Osteoblast (primary cell): ENCODE measurements at places on chromosomes 13 and 19. TPM values are rescaled to one million over a fixed set of nuclear protein-coding genes. Genes with fewer than 3 reads are reported as not detected.
A peak's percentile ranks its signal among the peaks of the same experiment; 100 is the strongest.

DNA sequence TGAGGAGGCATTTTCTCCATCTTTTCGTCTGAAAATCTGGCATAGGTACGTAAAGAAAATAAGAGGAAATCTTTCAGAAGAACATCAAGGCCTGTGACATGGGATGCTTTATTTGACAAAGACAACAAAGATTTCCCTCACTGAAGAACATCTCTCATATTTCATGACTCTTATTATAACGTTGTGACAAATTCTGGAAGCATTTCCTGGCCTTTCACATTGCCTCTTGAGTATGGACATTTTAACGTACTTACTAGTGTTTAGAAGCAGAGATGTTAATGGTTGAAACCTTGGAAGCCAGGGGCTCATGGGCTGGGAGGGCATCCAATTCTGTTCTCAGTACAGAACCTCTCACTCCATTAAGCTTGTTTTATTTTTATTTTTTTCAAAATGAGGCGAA lies 210.8 kb downstream of the DCT start:
- no peaks in the 10 kb centered on the region for H3K27me3 ChIP-seq
- H3K27ac ChIP-seq = no peak overlapping the region
- H3K36me3 ChIP-seq = no peaks in the 10 kb centered on the region
- H3K4me3 ChIP-seq = no peak overlapping the region
- peak; percentile 84 for DNase-seq

DNA sequence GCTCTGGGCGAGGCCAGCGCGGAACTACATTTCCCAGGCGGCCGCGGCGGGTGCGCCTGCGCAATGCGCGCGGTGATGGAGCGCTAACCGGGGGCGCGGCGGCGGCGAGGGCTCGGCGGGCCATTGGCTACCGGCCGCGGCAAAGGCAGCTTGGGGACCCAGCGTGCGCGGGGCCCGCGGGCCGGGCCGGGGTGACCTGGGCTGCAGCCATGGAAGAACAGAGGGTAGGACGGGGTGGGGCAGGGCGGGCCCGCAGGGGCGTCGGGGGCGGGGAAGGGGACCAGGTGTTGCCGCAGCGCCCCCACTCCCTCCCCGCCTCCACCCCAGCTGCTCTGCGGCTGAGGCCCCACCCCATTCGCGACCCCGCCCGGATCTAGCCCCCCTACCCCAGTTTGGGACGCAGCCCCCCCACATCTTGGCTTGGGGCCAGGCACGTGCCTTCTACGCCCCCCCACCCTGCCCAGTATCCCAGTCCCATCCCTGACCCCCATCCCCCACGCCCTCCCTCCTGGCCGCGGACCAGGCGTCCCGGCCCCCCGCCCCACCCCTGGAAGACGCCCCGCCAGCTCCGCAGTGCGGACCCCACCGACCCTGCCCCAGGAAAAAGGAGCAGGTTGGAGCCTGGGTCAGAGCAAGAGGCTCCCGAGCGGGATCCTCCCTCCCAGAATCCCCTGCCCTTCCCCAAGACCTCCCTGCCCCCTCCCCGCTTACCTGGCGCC lies at the start of gene FSD1:
TSS of gene FSD1 (plus strand) at position 61 of the 719 bp plus-strand sequence. CDS start at position 210, 149 bp downstream.
- no peak within 1 kb of the TSS for H3K27ac ChIP-seq
- no peaks in the 10 kb centered on the region for H3K4me1 ChIP-seq
- DNase-seq = peak; percentile 99
- H3K36me3 ChIP-seq = no peaks in the 10 kb centered on the region

DNA sequence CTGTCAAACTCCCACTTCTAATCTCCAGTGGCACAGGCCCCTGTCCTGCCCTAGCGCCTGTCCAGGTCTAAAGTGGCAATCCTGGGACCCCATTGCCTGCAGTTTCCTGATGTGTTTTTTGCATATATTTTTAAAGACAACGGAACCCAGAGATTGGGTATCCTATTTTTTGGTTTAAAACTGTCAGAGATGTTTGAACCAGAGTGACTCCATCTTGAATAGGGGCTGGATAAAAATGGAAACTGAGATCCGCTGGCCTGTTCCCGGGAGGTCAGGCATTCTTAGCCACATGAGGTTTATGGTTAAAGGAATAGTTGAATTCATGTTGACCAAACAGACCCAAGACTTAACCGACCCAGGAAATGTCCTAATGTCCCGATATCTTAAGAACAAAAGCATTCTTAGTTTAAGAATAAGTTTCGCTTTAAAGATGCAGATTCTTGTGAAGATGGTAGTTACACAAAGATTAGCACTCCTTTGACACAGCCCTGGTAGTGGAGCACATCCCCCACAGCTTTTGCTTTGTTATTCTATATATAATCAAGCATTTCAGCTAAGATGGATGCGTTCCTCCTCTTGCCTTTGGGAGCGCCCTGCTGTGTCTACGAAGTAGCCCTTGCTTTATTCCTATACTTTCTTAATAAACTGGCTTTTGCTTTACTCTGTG lies 332.1 kb downstream of the UQCRFS1 start:
- no peak for DNase-seq
- no peaks in the 10 kb centered on the region for H3K4me1 ChIP-seq
- H3K27ac ChIP-seq = no peak overlapping the region
- no peaks in the 10 kb centered on the region for H3K36me3 ChIP-seq
- H3K4me3 ChIP-seq = no peak overlapping the region

Gene ALOX5AP
- total RNA-seq = 0.29 TPM in 1 of 2 replicates, not detected in the other

GRCh38 chr19:35015270-35015953 lies 14.9 kb upstream of the SCN1B start:
- H3K4me1 ChIP-seq = no peaks in the 10 kb centered on the region
- H3K27me3 ChIP-seq = no peaks in the 10 kb centered on the region
- H3K27ac ChIP-seq = no peak overlapping the region
- H3K4me3 ChIP-seq = no peak overlapping the region
- peak; percentile 96 for DNase-seq
- peaks cover 67% of the 10 kb centered on the region for H3K36me3 ChIP-seq

DNA sequence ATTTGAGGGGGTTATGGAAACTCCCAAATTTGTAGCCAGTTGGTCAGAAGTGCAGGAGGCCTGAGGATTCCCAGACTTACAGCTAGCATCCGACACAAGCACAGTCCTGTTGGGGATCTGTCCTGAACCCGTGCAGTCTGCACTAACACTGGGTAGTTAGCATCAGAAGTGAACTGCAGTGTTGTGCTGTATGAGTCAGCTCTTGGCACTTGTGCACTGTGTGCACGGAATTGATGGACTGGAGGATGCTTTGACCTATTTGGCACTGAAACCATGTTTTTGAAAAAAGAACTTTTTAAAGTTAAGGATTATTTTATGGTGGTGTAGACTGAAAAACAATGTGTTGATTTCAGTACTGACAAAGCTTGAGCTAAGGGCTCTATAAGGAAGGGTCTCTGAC lies 279.0 kb downstream of the NHLRC3 start:
- H3K36me3 ChIP-seq = no peaks in the 10 kb centered on the region

Gene SHD
- not detected in 2 replicates for total RNA-seq

GRCh38 chr19:42092350-42092749 lies 16.4 kb downstream of the ZNF574 start:
- H3K4me1 ChIP-seq = peaks cover 21% of the 10 kb centered on the region
- no peak overlapping the region for H3K27ac ChIP-seq
- no peaks in the 10 kb centered on the region for H3K27me3 ChIP-seq
- DNase-seq = peak; percentile 79
- H3K4me3 ChIP-seq = no peak overlapping the region

DNA sequence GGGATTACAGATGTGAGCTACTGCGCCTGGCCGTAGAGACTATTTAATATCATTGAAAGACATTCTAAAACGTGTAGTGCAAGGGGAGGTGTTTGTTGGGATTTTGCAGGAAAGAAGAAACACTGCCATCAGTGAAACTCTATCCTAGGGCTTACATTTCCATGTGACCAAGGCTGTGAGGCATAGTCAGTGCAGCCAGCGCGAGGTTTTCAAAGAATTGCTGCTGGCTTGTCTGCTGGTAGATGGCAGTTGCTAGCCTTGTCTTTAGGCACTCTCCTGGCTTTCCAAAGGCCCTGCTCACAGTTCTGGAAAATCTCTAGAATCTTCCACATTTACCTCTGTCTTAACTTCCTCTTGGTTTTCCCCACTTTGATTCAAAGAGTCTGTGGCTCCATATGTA lies 77.5 kb downstream of the GPC6 start:
- no peak overlapping the region for H3K4me3 ChIP-seq
- no peaks in the 10 kb centered on the region for H3K36me3 ChIP-seq
- H3K4me1 ChIP-seq = peaks cover 26% of the 10 kb centered on the region
- DNase-seq = no peak

Gene PRSS57
- not detected in 2 replicates for total RNA-seq

GRCh38 chr13:71618159-71618558 lies 248.8 kb downstream of the DACH1 start:
- H3K27me3 ChIP-seq = no peaks in the 10 kb centered on the region
- no peak for DNase-seq
- no peaks in the 10 kb centered on the region for H3K4me1 ChIP-seq
- H3K4me3 ChIP-seq = no peak overlapping the region

- no peak overlapping the region for H3K27ac ChIP-seq
- H3K27me3 ChIP-seq = peaks cover 12% of the 10 kb centered on the region
- no peak overlapping the region for H3K4me3 ChIP-seq
- no peak for DNase-seq
Measured at GRCh38 chr13:112976526-112976925, 7.5 kb downstream of the MCF2L start.

DNA sequence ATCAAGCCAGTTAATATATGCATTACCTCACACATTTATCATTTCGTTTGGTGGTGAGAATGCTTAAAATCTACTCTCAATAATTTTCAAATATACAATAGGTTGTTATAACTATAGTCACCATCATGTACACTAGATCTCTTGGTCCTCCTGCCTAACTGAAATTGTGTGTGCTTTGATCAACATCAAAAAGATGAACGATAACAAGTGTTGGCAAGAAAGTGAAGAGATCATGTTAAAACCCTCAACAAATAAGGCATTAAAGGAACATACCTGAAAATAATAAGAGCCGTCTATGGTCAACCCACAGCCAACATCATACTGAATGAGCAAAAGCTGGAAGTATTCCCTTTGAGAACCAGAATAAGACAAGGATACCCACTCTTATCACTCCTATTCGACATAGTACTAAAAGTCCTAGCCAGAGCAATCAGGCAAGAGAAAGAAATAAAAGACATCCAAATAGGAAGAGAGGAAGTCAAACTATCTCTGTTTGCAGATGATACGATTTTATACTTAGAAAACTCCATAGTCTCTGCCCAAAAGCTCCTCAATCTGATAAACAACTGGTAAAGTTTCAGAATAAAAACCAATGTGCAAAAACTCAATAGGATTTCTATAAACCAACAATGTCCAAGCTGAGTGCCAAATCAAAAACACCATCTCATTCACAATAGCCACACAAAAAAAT lies 27.9 kb upstream of the OR10H1 start:
- DNase-seq = no peak
- no peaks in the 10 kb centered on the region for H3K27me3 ChIP-seq
- no peak overlapping the region for H3K4me3 ChIP-seq
- no peaks in the 10 kb centered on the region for H3K36me3 ChIP-seq
- no peak overlapping the region for H3K27ac ChIP-seq

DNA sequence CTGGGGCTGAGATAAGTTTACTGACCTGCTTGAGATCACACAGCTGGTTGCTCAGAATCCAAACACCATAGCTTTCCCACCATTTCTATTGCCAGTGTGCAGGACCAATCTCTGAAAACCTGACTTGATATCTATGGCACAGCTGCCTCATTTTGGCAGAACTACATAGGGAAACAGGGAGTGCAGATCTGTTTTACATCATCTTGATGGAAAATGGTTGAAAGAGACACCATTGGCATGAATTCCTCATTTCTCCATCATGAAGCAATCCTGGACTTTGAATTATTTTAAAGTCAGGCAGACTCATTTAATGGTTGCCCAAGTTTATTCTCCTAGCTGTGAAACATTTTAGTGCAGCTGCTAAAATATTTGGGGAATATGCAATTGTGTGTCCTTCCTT lies 1628.2 kb upstream of the SLC10A2 start:
- no peak overlapping the region for H3K4me3 ChIP-seq
- no peak overlapping the region for H3K27ac ChIP-seq
- H3K4me1 ChIP-seq = no peaks in the 10 kb centered on the region
- no peak for DNase-seq
- no peaks in the 10 kb centered on the region for H3K36me3 ChIP-seq
- no peaks in the 10 kb centered on the region for H3K27me3 ChIP-seq

GRCh38 chr13:93963266-93964145 lies 516.0 kb downstream of the DCT start:
- H3K27me3 ChIP-seq = no peaks in the 10 kb centered on the region
- no peaks in the 10 kb centered on the region for H3K36me3 ChIP-seq
- H3K4me1 ChIP-seq = peaks cover 9% of the 10 kb centered on the region
- no peak overlapping the region for H3K27ac ChIP-seq
- H3K4me3 ChIP-seq = no peak overlapping the region
- DNase-seq = no peak

Gene RAB4B
- total RNA-seq = 8.0 and 13.8 TPM in 2 replicates

Gene ACTMAP
- 1.1 and 1.5 TPM in 2 replicates for total RNA-seq

Gene PSG11
- not detected in 2 replicates for total RNA-seq

GRCh38 chr13:91739751-91740150 lies 341.3 kb downstream of the GPC5 start:
- H3K4me1 ChIP-seq = no peaks in the 10 kb centered on the region
- no peak overlapping the region for H3K4me3 ChIP-seq
- no peaks in the 10 kb centered on the region for H3K27me3 ChIP-seq
- H3K27ac ChIP-seq = no peak overlapping the region
- no peak for DNase-seq

Gene PCID2
- total RNA-seq = 48.5 and 55.4 TPM in 2 replicates

DNA sequence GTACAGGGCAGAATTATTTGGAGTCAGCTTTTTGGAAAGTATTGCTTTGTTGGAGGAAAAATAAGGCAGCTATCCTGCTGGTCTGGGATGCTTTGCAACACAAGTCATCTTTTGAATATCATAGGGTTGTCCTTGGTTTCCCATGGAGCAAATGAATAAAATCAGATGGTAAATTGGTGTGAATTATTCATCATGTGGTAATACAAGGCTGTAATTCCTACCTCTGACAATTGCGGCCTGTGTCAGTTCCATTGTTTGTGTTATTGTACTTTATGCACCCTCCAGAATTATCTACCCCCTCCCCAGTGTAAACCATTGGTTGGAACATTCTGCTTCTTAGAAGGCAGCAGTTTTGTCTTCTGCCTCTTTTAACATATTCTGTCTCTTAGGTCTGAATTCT lies 46.2 kb downstream of the RNASEH2B start:
- no peak for DNase-seq
- H3K27ac ChIP-seq = no peak overlapping the region
- H3K4me1 ChIP-seq = no peaks in the 10 kb centered on the region

Gene INAFM1
- total RNA-seq = 2.5 and 4.4 TPM in 2 replicates

Gene ATP4B
- not detected in 2 replicates for total RNA-seq

Gene CEACAM5
- total RNA-seq = not detected in 2 replicates

Gene PSG2
- total RNA-seq = 0.29 TPM in 1 of 2 replicates, not detected in the other

GRCh38 chr13:53408847-53409568 lies 380.4 kb downstream of the OLFM4 start:
- no peaks in the 10 kb centered on the region for H3K4me1 ChIP-seq
- H3K36me3 ChIP-seq = no peaks in the 10 kb centered on the region
- no peak for DNase-seq
- no peaks in the 10 kb centered on the region for H3K27me3 ChIP-seq

Gene TMC4
- total RNA-seq = 0.29 and 0.72 TPM in 2 replicates

GRCh38 chr13:75153386-75153785 lies 328.6 kb downstream of the TBC1D4 start:
- DNase-seq = no peak
- peaks cover 16% of the 10 kb centered on the region for H3K4me1 ChIP-seq
- H3K36me3 ChIP-seq = no peaks in the 10 kb centered on the region
- H3K27me3 ChIP-seq = no peaks in the 10 kb centered on the region
- peak overlapping the region; percentile 53 for H3K27ac ChIP-seq
- no peak overlapping the region for H3K4me3 ChIP-seq

- peaks cover 4% of the 10 kb centered on the region for H3K4me1 ChIP-seq
- H3K27me3 ChIP-seq = no peaks in the 10 kb centered on the region
- H3K27ac ChIP-seq = no peak overlapping the region
- DNase-seq = no peak
- H3K36me3 ChIP-seq = no peaks in the 10 kb centered on the region
- no peak overlapping the region for H3K4me3 ChIP-seq
Measured at GRCh38 chr13:72960541-72960940, 98.3 kb upstream of the KLF5 start.

Gene ACER1
- total RNA-seq = under 0.01 TPM in 1 of 2 replicates, not detected in the other
